Progenitor cell of endocrine pancreas (in vitro differentiated cells): ENCODE measurements at places on chromosomes 2 and 18. TPM values are rescaled to one million over a fixed set of nuclear protein-coding genes. Genes with fewer than 3 reads are reported as not detected.

DNA sequence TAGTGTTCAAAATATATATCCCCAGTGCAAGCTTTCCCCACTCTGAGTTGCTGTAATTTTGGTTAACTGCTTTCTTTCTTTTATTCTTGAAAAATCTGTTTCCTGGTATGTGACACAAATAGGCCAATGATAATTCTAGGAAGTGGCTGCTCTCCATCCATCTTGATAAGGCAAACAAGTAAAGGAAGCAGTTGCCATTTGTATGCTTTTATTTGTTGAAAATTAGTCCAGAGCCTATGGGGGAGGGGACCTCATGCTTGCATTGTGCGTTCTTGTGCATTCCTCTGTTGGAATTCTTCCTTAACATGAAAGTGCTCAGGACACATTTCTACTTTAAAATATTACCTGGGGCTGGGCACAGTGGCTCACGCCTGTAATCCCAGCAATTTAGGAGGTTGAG is 111.2 kb upstream of the FSHR start:
- DNase-seq, result no peak

DNA sequence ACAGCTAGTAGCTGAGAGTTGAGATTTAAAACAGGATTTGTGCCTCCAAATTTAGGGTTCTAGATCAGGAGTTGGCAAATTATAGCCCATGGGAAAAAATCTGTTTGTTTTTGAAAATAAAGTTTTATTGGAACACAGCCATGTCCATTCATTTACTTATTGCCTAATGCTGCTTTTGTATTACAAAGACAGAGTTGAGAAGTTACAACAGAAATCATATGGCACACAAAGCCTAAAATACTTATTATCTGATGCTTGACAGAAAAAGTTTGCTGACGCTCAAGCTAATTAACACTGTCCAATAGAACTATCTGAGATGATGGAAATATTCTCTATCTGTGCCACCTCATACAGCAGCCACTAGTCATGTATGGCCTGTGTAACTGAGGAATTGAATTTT is 229.1 kb upstream of the RASGRP3 start:
- DNase-seq, result no peak

- no peak for DNase-seq
These were observed 106.1 kb upstream of the ALKAL2 start for GRCh38 chr2:393711-394696.

DNA sequence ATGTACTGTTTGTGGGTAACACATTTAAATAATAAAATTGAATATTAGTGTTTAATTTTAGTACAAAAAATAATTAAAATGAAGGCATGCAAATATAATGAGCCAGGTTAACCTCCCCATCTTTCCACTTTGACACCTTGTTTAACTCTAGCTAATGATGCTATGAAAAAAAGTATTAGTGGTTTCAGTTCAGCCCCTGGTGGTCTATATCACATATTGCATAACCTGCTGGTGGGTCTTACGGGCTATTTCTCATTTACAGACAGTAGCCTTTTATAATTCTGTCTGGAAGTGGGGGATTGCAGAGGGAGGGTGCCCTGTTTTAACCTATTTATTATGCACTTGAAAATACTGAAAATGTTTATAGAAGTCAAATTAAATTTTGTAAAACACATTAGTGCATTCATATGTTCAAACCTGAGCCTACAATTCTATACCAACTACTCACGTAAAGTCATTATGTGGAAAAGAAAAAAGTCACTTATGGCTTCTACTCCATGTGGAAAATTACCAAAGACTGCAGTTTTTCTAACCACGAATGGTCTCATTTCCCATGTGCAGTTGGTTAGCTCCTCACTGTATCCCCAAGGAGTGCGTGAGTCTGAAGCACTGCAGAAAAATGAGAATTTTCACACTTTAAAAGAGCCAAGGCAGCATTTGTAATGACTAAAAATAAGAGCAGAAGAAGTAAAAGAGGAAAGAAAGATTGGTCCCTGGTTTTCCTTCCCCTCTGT is 381.0 kb downstream of the MTX2 start:
- DNase-seq, result no peak

GRCh38 chr2:128500138-128500800 is 181.6 kb upstream of the HS6ST1 start:
- no peak for DNase-seq

DNA sequence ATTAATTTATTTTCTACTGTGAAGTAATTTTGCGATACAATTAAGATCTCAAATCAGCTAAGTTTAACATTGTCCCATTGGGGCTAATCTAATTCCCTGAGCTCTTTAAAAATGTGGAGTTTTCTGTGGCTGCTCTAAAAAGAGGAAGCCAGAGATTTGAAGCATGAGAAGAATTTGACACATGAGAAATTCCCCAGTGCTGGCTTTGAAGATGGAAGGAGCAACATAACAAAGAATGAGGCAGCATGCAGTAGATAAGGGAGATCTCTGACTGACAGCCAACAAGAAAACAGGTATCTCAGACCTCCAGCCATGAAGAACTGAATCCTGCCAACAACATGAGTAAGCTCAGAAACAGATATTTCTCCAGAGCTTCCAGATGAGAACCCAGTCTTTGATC is 308.4 kb downstream of the ZNF804A start:
- DNase-seq, result no peak

GRCh38 chr2:97870396-97870843 is 125.3 kb downstream of the TMEM131 start:
- no peak for DNase-seq

DNA sequence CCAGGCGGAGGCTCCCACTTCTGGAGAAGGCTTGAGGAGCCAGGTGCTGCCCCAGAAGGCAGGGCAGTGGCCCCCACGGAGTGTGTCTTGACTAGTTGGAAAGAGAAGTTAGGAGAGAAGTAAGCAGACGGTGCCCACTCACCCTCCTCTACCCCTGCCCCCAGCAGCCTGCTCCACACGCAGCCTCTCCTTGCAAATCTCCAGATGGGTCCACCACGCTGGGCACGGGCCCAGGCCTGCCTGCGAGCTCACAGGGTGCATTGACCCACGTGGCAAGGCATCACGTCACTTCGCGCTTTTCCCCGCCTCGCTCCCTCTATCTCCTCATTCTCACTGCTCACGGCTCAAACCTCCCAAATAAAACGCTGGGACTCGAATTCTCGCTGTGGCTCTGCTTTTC is 71.8 kb upstream of the RAB12 start:
- DNase-seq, result no peak

GRCh38 chr2:197514754-197515153 is 1.1 kb upstream of the MOB4 start:
- DNase-seq, result no peak

DNA sequence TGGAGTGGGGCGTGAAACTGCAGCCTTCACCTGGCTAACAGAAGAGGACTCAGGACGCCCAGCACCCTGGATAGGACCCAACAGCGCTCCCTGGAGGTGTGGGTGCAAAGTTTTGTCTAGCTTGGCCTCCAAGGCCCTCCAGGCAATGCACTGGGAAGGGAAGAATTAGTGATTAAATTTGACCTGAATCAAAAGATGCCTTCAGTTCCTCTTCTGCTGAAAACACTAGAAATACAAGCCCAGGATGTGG is 779 bp upstream of the TRIB2 start:
- DNase-seq, result peak; percentile 70

- no peak for DNase-seq
These were observed 128.0 kb upstream of the CD302 start for GRCh38 chr2:159925975-159926374.

- DNase-seq, result no peak
These were observed 167.4 kb downstream of the NCK2 start for GRCh38 chr2:105912081-105912480.

GRCh38 chr2:222651718-222652418 is 4.0 kb downstream of the FARSB start:
- DNase-seq, result no peak

GRCh38 chr2:116696223-116696622 is 1118.3 kb upstream of the DDX18 start:
- DNase-seq, result no peak

DNA sequence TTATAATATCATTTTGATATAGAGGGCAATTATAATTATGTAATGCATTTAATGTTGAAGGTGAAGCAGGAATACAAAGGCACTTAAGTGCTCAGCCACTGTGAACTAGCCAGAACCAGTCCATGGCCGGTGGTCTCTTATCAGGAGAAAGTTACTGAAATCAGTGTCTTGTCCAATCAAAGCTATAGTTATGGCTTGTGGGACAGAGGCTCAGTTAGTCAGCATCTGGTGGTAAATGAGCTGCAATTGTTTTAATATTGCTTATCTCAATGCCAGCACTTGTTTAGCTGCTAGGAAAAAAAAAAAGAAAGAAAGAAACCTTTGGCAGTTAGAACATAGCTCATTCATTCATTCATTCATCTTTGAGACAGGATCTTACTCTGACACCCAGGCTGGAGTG is 3.8 kb upstream of the ALS2 start:
- DNase-seq, result no peak

DNA sequence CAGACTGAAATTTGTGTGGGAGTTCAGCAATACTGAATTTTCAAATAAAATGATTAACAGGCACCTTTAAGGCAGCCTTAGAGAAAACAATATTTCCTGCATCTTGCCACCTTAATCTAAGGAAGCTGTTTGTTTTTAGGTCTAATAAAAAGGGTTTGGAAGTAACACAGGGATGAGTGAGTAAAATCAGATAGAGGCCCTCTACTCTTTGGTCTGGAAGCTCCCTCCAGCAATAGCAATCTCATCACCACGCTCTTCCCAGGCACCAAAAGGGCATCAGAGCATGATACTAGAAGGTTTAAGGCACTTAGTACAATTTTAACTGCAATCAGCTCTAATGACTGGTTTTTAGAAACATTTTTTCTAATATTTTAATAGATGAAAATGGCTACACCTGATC is 155.6 kb downstream of the VWC2L start:
- DNase-seq, result no peak

- DNase-seq, result no peak
These were observed 96.5 kb downstream of the RBM43 start for GRCh38 chr2:151165105-151165684.

DNA sequence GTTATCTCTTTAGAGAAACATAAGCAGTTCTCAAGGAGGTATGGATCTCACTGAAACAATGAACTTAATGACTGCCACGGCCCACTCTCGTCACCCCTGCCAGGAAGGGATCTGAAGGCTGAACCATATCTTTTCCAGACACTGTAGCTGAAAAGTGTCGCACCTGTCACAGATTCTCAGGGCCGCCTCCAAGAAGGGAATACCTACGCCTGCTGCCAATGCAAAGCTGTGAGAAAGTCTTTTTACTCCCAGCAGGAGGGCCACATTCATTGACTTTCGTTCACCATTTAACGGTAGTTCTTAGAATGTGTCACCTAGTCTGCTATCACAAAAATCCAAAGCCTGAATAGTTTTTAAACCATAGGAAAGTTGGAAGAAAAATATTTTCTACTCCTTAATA is 66.7 kb upstream of the SH3BP4 start:
- DNase-seq, result no peak

- DNase-seq, result no peak
These were observed 18.4 kb downstream of the GFPT1 start for GRCh38 chr2:69368588-69368987.

- DNase-seq, result no peak
These were observed 158.5 kb downstream of the CDCA7 start for GRCh38 chr2:173513107-173513727.

DNA sequence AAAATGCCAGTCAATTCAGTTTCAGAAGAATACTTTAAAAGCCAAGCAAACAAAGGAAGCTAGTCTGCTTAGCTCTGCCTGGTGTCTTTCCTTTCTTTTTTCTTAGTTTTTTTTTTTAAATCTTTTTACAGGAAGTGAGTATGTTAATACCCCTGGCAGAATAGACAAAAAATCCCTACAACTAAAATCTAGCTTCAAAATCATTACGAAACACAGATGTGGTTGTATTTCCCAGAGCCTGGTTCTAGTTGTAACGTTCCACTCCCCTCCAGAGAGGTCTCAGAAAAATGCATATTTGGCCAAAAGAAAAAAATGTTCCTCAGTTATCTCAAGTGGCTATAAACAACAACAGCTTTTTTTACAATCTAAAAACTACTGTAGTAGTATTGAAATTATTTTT is 202.1 kb upstream of the RND3 start:
- no peak for DNase-seq

DNA sequence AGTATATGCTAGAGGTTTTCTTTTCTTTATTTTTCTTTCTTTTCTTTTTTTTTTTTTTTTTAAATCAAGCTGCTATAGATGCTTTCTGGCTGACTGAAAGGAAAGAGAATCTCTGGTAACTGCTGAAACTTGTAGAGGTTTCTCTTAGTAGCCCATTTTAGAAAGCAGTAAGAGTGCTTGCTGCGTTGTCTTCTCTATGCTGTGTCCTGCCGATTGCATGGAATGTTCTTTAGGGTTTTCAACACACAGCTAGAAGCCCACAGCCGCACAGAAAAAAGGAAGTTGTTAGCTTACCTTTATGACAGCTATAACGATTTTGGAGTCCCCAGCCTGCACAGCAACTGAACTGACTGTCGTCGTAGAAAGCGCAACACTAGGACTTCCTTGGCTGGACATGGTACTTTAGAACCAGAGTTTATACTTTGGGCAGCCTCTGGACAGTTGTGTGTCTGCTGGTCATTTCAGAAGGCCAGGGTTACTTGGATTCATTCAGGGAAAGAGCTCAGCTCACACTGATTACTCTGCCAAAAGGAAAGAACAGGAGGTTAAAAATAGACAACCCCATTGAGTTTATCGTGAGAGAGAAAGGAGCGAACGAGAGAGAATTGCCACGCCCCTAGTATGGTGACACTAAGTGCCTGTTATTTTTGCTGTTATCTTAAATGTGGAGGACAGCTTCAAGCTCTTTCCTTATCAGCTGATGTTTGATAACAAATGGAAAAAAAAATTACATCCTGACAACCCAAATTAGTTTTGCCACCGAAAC is at the start of gene CCDC141:
Gene CCDC141, minus strand, starts transcription at position 592 of the 766 bp plus-strand sequence. Its CDS starts 196 bp downstream, at position 396.
- DNase-seq, result no peak

- no peak for DNase-seq
These were observed 35.6 kb downstream of the EIF2AK3 start for GRCh38 chr2:88591698-88592097.

DNA sequence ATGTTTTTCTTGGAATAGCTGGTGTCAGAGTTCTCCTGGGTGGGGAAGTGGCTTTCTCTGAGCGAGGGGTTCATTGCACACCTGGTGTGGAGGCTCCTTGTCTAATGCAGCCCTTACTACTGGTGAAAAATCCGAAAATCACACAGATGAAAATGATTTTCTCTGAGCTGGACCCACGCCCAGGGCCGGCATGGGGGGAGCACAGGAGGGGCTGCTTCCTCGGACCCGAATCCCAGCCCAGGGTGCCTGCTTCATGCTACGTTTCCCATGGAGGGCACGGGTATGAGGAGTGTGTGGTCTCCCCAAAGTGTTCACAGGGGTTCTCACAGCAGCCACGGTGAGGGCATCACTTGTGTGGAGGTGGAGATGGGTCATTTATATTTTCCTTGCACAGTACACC is 288.0 kb upstream of the HDAC4 start:
- DNase-seq, result no peak

- DNase-seq, result no peak
These were observed 1466.0 kb upstream of the CELF4 start for GRCh38 chr18:39031647-39032046.

GRCh38 chr2:172710584-172711047 is 25.0 kb upstream of the RAPGEF4 start:
- no peak for DNase-seq

GRCh38 chr2:11842336-11842735 is 95.9 kb downstream of the LPIN1 start:
- no peak for DNase-seq

Gene CXCR4
- total RNA-seq, result 5.9 and 10.4 TPM in 2 replicates

Gene NMUR1
- total RNA-seq, result not detected in 2 replicates

Gene ASPRV1
- 1.1 and 1.2 TPM in 2 replicates for total RNA-seq

Gene HRH4
- not detected in 2 replicates for total RNA-seq

Gene UPP2
- not detected in 2 replicates for total RNA-seq

Gene LYPD6B
- 140 TPM in 2 replicates for total RNA-seq

Gene ACTG2
- 0.19 and 0.31 TPM in 2 replicates for total RNA-seq

Gene SPC25
- 14.5 and 15.8 TPM in 2 replicates for total RNA-seq

Gene SCN1A
- total RNA-seq, result 0.26 and 0.62 TPM in 2 replicates

Gene ASIC4
- total RNA-seq, result 3.4 and 5.1 TPM in 2 replicates

Gene HOXD10
- total RNA-seq, result not detected in 2 replicates
